Stimulated activated naive CD8-positive, alpha-beta T cell treated with anti-CD3 and anti-CD28 coated beads, Interleukin-15, amount 100 ng/mL, for 72 hours (primary cell): ENCODE measurements at places on chromosomes 2 and 18.

DNA sequence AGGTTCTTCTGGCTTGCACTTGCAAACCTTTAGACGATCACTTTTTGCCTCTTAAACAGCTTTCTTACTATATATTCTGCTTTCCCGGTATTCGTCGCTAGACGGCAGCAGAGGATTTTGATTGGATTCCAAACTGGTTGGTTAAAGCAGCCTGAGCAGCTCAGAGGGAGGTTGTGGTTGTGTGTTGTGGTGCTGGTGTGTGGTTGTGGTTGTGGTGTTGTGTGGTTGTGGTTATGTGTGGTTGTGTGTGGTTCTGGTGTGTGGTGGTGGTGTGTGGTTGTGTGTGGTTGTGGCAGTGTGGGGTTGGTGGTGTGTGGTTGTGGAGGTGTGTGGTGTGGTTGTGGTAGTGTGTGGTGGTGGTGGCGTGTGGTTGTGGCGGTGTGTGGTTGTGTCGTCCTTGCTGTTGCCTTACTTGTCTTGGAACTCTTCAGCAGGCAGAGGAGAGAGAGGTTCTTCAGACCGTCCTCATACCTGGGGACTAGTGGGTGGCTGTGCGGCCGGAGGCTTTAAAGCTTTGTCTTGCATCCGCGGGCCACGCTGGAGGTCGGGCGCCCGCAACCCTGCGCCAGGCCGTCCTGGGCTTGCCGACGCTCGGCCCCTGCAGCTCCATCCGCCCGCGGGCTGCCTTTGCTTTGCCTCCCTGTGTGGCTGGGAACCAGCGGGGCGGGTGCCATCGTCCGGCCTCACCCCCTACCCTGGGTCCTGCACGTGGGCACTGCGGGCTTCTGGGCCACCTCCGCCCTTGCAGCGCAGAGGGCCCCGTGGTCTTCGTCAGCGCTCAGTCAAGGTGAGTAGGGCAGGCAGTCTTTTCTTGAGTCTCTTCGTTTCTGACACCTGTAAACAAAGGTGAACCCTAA is 190.8 kb downstream of the ARHGAP28 start:
- DNase-seq, result peak; percentile 28

GRCh38 chr2:6674381-6674780 is 191.3 kb downstream of the CMPK2 start:
- DNase-seq, result no peak

GRCh38 chr2:174789001-174789400 is 24.7 kb upstream of the CHRNA1 start:
- no peak for DNase-seq

DNA sequence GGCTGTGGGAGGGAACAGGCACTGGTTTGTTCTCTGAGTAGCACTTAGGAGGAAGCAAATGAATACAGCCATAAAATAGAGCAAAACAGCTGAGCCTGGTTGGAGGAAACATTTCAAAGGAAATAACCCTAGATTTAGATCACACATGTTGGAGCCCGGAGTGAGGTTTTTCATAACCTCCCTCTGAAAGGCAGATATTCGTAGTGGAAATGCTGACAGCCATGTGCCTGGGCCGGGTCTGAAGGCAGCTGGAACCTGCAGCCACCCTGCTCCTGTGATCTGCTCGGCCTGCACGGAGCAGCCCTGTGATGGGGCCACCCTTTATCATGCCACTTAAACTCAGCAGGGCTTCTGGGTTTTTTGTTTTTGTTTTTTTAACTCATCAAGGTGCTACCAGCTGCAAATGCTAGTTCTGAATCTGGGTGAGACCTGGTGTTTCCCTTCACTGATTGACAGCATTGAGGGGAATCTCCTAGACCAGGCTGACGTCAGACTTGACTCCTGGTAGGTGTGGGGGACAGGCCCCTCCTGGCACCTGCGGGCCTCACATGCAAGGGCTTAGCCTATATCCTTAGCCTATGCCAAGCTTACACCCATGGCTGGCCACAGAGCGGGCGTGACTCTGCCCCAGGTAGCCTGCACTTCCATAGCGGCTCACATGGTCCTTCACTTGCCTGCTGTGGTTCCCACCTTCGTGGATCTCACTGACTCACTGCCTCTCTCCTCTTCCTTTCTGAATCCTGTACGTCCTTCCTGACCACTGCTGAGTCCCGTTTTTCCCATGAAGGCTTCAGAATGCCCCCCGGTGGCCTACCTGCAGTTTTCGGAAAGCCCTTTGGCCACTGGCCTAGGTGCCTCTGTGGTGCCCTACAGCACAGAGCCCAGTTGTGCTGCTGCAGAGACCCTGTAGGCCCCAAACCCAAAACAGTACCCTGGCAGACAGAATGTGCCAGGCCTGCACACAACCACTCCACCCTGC is 217.3 kb downstream of the SEPTIN10 start:
- DNase-seq, result peak; percentile 54

DNA sequence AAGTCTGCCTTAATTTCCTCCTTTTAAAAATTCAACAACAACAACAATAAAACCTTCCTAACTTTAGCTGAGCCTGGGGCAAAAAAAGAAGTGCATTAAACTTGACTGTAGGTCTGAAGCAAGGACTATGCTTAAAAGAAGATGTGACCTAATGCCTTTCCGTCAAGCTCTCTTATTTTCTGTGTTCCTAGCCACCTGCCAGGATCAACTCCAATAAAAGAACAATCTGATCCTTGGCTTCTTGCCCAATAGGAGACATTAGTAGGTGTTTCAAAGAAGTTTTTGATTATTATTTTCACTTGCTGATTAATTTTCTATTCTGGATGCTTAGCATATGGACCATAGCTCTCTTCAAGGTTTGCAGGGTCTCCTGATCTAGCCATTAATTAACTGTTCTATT is 237.5 kb downstream of the STK39 start:
- DNase-seq, result no peak

DNA sequence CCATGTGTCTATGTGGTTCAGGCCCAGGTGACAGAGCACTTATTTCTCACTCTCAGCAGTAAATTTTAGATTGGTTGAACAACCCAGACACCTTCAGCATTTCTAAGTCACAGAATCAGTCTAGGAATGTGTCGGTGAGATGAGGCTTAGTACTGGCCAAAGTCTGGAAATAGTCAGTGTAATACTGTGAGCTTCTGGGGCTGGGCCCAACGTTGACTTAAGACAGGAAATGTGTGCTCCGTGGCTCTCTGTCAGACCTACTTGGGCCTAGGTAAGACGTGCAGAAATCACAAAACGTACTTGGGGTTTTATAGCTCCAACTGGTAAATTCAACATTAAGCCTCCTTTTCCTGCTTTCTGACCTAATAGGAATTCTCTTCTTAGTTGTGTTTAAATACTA is 160.3 kb upstream of the COL3A1 start:
- no peak for DNase-seq

DNA sequence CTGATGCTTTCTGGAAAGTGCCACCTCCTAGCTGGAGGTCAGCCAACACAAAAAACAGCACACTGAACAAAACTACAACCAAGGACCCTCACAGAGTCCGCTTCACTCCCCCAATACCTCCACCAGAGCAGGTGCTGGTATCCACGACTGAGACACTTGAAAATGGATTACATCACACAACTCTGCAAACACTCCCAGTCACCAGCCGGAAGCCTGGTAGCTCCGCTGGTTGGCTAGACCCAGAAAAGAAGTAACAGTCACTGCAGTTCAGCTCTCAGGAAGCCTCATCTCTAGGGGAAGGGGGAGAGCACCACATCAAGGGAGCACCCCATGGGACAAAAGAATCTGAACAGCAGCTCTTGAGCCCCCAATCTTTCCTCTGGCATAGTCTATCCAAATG is 175.4 kb downstream of the LCLAT1 start:
- DNase-seq, result no peak

- DNase-seq, result no peak
Observed at GRCh38 chr2:158729451-158729850, 65.7 kb upstream of the DAPL1 start.

- no peak for DNase-seq
Observed at GRCh38 chr2:37669446-37669845, 2.0 kb downstream of the CDC42EP3 start.

DNA sequence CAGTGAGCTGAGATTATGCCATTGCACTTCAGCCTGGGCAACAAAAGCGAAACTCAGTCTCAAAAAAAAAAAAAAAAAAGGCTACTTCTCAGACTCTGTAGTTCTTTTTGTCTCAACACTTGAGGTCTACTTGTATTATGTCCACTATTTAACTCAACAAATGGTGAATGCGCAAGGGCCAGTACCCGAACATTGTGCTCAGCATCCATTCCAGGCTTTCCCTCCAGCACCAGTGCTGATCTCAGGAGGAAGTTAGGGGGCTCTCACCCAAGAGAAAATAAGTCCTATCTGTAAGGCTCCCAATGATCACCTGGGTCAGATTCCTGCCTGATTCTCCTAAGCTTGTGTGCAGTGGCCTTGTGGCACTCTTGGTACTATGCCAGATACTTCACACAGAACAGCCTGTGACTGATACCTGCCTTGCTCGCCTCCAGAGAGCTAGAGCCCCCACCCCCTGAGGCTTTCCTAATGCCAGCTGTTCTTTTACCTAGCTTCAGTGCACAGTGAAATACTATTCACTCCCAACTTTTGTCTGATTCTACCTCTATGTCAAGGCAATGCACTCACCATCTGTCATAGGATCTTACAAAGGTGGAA is 74.9 kb downstream of the INO80D start:
- no peak for DNase-seq

DNA sequence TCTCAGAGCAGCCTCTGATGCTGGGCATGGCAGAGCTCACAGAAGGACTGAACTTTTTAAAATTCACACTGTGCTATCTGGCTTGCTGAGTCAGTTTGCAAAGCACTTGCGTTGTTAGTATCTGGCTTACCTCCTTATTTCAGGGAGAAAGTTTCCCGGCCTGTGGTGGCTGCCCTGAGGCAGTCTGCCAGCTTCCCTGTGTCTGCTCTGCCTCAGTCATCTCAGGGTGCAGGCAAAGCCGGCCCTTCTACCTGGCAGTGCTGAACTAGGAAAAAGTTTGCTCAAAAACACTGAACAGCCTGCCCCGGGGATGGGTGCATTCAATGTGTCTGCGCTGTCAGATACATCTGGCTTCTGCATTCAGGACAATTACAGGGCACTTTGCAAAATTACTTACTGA is 90.2 kb upstream of the UXS1 start:
- DNase-seq, result no peak

DNA sequence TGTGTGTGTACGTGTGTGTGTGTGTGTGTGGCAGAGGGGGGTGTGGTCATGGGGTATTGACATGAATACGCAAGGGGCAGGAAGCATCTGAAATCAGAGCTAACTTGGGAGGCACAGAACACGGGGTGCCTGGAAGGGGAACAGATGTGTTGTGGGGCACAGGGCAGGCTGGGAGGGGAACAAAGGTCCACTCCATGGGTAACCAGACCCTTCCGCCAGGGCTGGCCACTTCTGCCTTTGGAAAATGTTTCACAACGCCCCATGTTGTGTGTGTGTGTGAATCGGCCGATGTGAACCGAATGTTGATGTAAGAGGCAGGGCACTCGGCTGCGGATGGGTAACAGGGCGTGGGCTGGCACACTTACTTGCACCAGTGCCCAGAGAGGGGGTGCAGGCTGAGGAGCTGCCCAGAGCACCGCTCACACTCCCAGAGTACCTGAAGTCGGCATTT is at the start of gene SLC11A1:
Gene SLC11A1, plus strand, starts transcription at position 358 of the 451 bp plus-strand sequence. CDS start 96 bp downstream, outside the sequence.
- no peak for DNase-seq
